NCI-H1436 treated with DMSO at 0.1 percent for 48 hours (cell line): ENCODE measurements at places on chromosomes 11 and 22.

DNA sequence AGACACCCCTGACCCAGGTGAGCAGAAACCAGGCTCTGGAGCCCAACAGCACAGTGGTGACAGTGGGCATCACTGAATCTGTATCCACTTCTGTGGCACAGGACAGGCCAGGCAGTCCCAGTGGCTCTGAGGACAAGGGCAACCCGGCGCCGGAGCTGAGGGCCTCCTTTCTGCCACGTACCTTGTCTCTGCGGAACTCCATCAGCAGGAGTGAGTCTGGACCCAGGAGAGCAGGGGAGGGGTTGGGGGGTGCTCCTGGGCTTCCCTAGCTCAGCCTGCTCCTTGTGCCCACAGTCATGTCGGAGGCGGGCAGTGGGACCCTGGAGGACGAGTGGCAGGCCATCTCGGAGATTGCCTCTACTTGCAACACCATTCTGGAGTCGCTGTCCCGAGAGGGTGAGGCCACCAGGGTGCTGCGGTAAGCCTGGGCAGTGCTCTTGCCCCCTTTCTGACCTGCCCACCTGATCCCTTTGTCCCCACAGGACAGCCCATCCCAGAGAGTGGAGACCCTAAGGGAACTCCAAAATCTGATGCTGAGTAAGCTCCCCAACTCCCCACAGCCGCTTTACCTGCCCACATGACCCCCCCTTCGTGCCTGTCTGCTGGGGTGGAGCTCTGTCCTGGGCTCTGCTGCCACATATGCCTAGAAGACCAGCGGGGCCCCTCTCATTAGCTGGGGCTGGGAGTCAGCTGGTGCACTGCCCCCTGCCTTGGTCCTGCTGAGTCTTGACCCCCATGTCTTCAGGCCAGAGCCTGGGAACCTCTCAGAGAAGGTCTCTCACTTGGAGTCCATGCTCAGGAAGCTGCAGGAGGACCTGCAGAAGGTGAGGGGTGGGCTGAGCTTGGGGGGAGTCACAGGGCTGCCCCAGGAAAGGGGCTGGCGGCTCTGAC lies 12.0 kb downstream of the SIPA1 start:
- DNase-seq = no peak

GRCh38 chr11:129427376-129427775 lies 51.7 kb downstream of the BARX2 start:
- DNase-seq = no peak

DNA sequence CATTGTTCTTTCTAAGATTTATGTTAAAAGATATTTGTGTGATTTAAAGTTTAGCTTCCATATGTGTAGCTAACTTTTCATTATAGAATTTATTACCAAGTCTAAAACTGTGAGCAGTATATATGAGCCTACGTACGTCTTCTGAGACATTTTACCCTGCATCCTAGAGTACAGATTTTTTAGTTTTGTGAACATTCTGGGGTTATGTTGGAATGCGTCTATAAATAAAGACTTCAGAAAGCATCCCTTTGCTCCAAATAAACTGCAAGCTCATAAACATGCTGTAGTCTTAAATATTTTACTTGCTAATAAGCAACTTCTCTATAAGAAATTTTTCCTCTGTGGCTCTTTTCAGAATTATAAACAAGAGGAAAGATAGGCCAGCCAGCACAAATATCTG lies 236.5 kb downstream of the DDX10 start:
- no peak for DNase-seq

GRCh38 chr22:42296381-42296853 lies 26.0 kb upstream of the TCF20 start:
- no peak for DNase-seq

GRCh38 chr11:109784536-109784935 lies 308.7 kb upstream of the ZC3H12C start:
- DNase-seq = no peak

DNA sequence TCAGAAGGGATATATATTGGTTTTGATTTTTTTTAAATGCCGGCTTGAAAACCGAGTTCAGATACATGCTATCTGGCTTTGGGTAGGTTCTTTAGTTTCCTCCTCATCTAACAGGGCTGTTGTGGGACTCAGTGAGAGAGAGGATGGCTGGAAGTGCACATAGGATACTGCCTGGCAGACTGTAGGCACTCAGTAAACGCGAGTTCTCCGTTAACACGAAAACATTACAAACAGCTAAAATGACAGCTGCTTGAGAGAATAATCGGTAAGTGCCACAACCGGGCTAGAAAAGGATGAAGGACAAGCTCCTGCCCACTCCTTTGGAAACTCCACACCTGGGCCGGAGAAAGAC lies 369 bp downstream of the XRRA1 start:
- no peak for DNase-seq

GRCh38 chr11:36467916-36468315 lies 42.2 kb downstream of the TRAF6 start:
- no peak for DNase-seq

- no peak for DNase-seq
These were observed 148.0 kb upstream of the B3GAT1 start for GRCh38 chr11:134560066-134560465.

GRCh38 chr22:18050065-18050464 lies 25.7 kb upstream of the MICAL3 start:
- no peak for DNase-seq

- DNase-seq = no peak
These were observed 11.1 kb downstream of the RANGAP1 start for GRCh38 chr22:41274856-41275255.

- DNase-seq = no peak
These were observed 27.5 kb upstream of the HIKESHI start for GRCh38 chr11:86274503-86274902.

DNA sequence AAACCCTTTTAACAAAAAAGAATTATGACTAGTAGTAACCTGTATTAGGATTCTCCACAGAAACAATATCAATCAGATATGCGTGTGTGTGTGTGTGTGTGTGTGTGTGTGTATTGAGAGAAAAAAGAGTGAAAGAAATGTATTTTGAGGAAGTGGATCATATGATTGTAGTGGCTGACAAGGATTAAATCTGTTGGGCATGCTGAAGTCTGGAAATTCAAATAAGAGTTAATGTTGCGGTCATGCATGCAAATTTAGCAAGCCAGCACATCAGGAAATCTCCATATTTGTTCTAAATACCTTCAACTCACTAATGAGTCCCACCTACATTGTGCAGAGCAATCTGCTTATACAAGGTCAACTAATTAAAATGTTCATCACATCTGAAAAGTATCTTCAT lies 46.8 kb upstream of the IGLL5 start:
- DNase-seq = no peak

- DNase-seq = no peak
These were observed 99.1 kb upstream of the ANO1 start for GRCh38 chr11:69978841-69979614.

DNA sequence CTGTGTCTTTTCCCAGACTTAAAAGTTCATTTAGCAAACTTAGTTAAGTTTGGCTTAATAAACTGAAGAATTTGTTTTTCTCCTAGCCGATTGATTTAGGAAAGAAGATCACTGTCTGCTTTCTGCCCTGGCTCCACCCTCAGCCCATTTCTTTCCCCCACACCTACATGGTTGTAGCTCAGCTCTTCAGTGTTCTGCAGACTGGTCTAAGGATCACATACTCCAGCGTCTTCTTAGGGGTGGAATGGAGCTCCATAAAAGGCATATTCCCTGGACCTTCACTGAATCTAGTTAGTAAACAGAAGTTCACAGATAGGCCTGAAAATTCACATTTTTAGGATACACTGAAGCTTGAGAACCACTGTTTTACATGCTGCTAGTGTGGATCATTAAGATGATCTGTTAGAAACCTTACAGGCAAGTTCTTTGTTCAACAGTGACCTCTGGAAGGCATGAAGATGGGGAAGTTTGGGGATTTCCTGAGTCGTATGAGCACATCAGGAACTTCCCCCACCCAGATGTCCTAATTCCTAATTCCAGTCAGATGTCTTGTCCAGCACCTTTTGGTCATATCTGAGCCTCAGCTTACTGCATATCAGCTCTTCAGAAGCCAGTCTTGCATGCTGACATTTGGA lies 16.8 kb downstream of the PIWIL4 start:
- no peak for DNase-seq

- DNase-seq = no peak
These were observed 865.3 kb downstream of the TBC1D22A start for GRCh38 chr22:47627556-47628253.

DNA sequence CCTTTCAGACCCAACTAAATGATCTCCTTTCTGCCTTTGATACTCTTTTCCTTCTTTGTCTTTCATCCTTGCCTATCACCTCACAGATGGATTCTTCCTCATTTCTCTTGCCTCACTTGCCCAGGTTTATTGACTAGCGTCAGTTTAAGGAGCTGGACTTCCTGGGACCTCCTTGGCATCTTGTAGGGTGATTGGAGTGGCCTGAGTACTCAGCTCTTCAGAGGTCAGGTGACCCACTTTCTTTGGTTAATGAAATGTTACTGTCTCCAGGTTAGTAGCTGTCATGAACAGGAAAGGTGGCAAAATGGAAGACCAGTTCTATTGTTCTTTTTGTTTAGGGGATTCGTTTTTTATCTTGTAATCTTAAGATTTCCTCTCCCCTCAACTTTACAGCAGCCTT lies 4.6 kb upstream of the BACE1-AS start:
- no peak for DNase-seq

DNA sequence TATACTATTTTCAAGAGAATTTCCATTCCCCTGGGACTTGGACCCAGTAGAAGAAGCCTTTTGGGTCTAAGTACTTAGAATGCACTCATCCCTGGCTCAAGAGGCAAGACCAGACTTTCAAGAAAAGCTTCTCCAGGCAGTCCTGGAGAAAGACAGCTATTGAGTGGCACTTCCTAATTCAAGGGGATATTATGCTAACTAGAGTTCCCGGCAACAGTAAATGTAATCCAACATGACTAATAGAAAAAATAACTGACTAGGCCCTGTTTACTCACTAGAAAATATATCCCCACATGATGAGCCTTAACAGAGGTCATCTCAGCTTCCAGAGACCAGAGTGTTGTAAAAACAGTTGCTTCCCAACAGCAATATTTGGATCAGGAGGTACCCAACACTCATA lies 47.2 kb upstream of the AKIP1 start:
- DNase-seq = no peak

- DNase-seq = no peak
These were observed 54.0 kb downstream of the KREMEN1 start for GRCh38 chr22:29126670-29127395.

DNA sequence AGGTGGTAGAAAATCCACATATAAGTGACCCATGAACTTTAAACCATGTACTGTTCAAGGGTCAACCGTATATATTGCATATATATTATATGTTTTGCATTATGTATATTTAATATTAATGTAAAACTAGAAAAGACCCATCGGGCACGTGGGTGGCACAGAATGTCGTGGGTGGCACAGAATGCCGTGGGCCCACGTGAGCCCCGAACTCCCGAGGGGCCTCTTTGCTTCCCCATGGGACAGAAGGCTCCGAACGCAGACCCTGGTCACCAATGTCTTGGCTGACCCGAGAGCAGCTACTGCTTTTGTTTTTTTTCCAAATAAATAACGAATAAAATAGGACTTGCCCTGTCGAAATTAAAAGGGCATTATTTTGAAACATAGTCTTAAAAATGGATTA lies 415.4 kb downstream of the BRD1 start:
- DNase-seq = no peak

DNA sequence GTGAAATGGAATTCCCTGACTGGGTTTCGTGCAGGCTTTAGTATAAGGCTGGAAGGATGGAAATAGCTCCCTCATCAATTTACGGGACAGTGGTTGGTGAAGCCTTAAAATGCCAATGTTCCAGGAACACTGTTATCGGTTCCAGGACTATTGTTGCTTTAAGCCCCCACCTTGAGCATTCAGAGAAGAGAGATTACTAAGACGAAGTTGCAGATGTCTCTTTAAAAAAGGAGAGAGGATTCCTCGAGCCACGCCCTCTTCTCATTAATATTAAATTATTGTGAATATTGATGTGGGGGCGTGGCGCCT lies 195 bp upstream of the CREB3L1 start:
- DNase-seq = no peak

GRCh38 chr22:44850946-44851345 lies 98.6 kb downstream of the ARHGAP8 start:
- no peak for DNase-seq

DNA sequence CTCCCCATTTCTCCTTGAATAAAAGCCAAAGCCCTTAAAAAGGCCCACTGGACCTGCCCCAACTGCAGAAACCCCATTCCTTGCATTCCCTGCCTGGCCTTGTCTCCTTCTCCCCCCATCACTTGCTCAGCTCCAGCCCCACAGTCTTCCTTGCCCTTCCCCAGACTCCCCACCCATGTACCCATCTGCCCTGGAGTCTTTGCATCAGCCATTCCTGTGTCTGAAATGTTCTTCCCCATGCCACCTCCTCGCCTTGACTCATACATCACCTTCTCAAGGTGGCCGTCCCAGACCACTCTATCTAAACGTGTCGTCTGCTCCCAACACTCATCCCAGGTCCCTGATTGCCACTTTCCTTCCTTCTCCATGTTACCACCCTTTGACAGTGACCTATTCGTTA lies 77.4 kb upstream of the SHANK2 start:
- DNase-seq = no peak

DNA sequence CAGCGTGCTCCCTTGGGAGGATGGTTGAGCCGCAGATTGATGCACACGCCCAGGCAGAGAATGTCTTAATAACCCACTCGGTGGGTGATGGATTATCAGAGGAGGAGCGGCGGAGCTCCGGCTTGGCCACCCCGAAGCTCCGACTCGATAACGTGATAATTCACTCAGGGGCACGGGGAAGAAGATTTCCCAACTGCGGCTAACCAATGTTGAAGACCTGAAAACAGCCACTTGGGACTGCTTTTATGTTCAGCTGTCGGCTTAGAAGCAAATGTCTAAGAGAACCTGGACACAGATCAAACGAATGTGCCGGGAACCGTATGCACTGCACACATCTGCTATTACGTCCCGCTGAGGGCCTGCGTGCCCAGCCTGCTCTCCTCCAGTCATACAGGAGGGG lies 206.8 kb upstream of the CADM1 start:
- no peak for DNase-seq

DNA sequence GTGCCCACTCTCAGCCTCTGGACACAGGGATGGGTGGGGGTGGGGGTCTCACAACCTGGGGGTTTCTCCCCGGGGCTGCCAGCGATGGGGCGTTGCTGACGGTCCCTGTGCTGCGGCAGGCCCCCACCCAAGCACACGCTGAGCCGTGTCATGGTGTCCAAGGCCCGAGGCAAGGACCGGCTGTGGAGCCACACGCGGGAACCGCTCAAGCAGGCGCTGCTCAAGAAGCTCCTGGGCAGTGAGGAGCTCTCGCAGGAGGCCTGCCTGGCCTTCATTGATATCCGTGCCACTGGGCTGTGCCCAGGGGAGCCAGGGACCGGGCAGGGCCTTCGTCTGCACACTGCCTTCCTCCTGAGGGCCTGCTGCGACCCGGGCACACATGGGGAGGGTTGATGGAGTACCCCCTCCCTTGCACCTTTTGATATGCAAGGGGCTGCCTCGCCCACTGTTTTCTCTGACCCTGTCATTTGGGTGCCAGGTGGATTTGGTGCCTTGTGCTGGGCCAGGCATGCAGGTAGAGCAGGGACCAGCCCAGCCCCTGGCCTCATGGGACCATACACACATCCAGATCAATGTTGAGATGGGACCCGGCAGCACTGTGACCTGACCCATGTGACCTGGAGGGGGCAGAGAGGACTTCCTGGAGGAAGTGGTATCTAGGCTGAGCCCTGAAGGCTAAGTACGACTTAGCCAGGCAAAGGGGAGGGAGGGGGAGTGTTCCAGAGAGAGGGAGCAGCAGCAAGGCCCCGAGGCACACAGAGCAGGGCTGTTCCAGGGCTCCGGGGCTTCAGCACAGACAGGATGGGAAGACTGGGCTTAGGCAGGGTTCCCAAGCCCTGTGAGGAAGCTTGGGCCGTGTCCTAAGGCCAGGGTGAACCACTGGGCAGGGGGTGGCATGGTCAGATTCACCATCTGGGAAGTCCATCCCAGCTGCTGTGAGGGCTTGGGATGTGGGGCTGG lies 75.2 kb downstream of the MYO7A start:
- DNase-seq = no peak
